ENCODE measurements at places on chromosomes 1 and 21.
A peak's percentile ranks its signal among the peaks of the same experiment; 100 is the strongest.

- no peak for DNase-seq
Observed at GRCh38 chr1:114167226-114167625, 13.6 kb upstream of the SYT6 start.

DNA sequence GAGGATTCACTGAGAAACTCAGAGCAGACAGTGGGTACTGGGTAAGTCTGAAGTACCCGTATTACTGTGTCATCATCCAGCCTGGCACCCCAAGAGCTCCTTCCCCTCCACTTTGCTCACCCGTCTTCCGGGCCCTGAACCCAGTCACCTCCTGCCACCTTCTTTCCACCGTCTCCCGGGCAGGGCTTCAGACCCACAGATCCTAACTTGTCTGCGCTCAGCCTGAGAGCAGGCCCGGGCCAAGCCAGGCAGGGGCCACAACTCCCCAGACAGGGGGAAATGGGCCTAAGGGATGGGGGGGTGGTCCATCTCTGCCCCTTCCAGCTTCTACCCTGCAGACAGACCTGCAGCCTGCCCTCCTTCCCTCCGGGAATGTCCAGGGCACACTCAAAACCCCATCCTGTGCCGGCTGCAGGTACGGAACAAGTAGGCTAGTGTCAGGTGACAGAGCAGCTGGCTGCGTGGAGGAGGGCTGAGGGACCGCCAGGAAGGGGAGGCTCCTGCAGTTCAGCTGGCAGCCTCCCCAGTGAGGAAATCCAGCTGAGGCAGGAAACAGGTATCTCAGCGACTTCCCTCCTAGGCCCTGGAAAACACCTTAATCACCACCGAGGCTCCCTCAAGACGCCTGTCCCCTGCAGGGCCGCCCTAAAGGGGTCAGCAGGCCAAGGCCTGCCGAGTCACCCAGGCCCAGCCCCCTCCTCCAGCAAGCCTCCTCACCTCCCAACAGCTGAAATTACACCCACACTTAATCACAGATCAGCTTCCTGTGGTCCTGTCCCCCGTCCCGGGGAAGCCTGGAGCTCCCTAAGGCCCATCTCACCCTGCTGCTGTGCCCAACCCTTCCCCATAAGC, 3.5 kb downstream of the HSPG2 start:
- no peak for DNase-seq

GRCh38 chr1:161718559-161719324, 2.6 kb upstream of the FCRLB start:
- no peak for DNase-seq

GRCh38 chr1:182615468-182616129, 11.4 kb upstream of the RGS16 start:
- DNase-seq: peak; percentile 78

DNA sequence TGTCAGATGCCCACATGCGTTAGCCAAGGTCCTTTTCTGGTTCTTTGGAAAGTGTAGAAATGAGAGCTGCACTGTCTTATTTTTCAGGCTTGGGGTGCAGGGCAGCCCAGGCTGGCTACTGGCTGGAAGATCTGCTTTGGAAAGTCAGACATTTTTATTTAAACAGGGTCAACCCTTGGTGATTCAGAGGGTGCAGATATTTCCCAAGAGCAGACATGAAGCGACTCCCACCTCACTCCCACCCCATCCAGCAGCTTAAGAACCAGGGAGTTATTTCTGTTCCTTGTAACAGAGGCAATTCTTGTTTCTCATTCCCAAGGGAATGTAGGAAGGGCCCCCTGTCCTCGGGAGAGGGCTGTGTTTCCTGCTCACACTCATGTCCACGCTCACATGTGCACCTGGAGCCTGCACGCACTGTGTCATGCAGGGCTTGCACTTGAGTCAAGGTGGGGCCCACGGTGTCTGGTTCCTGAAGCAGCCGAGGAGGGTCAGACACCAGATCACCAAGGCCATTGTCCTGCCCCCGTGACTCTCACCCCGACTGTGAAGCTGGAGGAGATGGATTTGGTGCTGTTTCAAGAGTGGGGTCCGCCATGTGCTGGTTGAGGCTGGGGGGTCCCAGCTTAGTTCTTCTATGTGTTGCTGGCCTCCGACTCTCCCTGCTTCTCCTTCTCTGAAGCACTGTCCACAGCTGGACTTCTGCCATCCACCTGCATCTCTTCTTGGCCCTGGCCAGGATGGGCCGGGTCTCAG, 992 bp downstream of the S100A7A start:
- no peak for DNase-seq

- no peak for DNase-seq
Observed at GRCh38 chr1:4653328-4653660, 1.1 kb upstream of the AJAP1 start.

DNA sequence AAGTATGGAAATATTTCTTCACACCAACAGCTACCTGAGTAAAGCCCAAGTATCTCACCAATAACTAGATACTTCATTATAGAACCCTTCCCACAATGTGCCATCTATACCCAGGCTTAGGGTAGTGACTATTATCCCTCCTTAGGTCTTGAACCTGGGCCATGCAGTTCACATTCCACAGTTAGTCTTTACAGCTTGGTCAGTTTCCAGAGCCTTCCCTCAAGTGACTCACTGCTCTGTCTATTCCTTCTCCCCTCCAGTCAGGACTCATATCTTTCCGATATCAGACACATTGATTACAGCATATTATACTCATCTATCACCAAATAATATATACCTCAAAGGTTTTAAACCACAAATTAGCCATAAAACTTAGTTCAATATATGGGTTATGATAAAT, 23.6 kb downstream of the VAMP4 start:
- no peak for DNase-seq

- DNase-seq: peak; percentile 37
Observed at GRCh38 chr1:211643324-211644212, 31.9 kb downstream of the NEK2 start.

DNA sequence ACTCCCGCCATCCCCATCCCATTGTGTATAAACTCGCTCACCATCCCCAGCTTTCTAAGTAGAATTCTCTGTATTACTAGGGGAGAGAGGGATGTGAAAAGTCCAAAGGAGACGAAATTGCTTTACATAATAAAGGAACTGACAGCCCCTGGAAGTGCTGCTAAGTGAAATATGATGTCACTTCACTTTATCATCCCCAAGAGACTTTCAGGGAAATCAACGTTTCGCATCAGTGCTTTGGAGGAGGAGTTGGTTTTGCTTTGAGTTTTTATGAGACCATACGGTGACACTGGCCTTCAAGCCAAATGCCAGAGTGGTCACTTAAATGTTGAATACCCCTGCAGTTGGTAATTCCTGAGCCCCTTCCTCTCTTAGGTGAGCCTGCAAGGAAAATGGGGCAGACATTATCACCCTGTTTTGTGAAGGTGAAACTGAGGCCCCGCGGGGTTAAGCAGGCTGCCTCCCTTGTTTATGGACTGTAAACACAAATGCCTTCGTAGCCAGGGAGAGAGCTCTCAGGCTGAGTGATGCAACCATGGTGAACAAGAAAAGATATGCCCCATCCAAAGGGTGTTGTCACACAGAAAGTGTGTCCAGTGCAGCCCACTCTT, 58.4 kb upstream of the KAZN start:
- no peak for DNase-seq

GRCh38 chr1:83996621-83997020, 2.3 kb downstream of the TTLL7 start:
- DNase-seq: peak; percentile 68

DNA sequence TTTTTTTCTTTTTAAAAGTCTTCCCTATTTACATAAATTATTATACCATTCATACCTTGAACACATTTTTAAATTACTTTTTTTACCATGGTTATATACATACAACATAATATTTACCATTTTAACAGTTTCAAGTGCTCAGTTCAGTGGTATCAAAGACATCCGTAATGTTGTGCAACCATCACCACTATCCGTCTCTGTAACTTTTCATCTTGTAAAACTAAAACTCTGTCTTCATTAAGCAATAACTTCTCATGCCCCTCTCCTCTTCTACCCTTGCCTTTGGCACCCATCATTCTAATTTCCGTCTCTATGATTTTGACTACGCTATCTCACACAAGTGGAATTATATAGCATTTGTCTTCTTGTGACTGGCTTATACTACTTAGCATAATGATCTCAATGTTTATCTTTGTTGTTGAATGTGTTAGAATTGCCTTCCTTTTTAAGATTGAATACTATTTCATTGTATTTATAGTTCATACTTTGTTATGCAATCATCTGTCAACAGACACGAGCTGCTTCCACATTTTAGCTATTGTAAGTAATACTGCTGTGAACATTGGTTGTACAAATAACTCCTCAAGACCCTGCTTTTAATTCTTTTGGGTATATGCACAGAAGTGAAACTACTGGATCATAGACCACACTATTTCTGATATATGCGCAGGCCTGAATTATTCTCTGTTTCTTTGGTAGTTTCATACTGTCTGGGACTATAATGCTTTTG, 689.5 kb upstream of the NCAM2 start:
- no peak for DNase-seq

- DNase-seq: peak; percentile 26
Observed at GRCh38 chr1:205440476-205441317, 15.1 kb downstream of the BLACAT1 start.

DNA sequence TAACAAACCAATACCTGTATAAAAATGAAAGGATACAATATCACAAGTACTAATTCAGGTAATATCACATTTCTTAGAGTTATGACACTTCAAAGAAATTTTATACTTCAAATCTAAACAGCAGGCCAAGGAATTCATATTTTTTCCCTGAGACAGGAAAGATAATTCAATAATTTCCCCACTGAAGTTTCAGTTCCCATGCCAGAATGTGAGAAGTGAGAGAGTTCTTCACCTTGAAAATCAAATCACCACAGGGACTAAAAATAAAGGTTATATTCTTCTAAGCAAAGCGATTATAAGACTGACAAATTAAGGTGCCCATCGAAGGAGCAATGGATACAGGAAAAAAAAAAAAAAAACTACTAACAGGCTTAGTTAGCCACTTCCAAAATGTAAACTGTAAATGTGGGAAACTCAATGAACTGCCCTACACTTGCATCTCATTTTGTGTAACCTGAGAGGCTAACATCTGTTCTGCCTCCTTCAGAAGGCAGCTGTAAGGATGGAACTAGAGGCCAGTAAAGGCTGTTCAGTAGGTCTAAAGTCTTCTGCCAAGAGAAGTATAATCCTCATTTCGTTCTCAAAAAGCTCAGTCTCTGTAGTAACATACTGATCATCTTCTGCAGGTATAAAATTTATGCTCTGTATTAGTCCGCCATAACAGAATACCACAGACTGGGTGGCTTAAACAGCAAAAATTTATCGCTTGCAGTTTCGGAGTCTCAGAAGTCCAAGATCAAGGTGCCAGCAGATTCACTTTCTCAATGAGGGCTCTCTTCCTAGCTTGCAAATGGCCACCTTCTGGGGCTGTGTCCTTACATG, 127.8 kb downstream of the RERE start:
- DNase-seq: no peak

GRCh38 chr1:20057886-20058420, 12.0 kb upstream of the PLA2G5 start:
- peak; percentile 9 for DNase-seq

GRCh38 chr1:89358287-89358893, 5.5 kb upstream of the GBP6 start:
- DNase-seq: peak; percentile 74

DNA sequence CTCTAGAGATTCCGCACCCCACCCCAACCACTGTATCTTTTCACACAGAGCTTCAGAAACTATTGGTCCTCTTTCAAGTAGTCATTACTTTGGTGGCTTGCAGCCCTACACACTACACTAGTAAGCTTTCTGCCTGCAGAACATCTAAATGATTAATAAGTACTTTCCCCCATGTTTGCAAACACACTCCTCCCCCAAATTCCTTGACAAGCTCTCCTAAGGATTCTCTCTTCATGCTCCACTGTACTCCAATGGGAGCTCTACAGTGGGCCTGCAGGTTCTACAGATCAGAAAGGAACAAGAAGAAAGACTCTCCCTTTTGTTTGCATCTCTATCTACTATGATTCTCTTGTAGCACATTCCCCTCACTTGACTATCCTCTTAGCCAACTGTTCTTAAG, 16.3 kb upstream of the NUF2 start:
- DNase-seq: no peak

- peak; percentile 22 for DNase-seq
Observed at GRCh38 chr1:163337631-163338030, 15.9 kb downstream of the NUF2 start.

DNA sequence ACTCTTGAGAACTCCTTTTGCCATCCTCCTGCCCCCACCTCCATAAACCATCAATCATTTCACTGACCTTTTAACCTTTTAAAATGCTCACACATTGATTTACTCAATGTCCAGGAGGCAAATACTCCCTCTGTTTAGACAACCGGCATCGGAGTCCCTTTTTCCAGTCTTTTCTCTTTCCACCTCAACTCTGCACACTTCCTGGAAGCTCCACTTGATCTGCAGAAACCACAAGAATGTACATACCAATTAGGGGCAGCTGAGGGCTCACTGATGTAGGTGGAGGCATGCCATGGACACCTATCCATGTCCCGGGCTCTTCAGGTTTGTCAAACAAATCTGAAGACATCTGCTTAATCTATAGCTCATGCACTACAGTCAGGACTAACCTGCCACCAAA, 5.3 kb upstream of the AMIGO1 start:
- no peak for DNase-seq

DNA sequence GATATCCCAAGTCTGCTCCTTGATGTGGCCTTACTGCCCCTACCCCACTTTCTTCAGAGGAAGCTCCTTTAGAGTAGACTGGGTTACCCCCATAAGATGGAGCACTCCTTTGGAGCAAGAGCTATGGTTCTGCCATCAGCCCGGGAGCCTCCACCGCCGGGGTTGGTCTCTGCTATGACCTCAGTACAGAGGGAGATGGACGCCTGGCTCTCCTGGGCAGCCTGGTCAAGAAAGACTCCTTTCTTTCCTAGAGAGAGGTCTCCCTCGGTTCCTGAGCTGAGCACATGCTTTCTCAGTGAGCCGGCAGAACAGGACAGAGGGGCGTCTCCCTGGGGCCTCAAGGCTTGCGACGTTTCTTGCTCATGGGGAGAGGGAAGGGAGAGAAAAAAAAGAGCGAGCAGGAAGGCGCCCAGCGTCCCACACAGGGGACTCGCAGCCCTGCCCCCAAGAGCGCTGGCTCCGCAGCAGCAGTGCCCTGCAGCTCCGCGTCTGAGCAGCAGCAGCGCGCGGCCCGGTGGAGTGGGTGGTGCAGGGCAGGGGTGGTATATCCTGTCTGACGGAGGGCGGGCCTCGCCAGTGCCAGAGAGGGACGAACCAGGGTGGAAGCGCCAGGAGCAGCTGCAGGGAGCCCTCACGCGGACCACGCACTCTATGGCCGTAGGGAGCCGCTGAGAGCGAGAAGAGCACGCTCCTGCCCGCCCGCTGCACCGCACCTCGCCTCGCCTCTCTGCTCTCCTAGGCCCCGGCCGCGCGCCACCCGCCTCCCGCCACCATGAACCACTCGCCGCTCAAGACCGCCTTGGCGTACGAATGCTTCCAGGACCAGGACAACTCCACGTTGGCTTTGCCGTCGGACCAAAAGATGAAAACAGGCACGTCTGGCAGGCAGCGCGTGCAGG, at the start of gene PKP1:
TSS of gene PKP1 (plus strand) at position 576 of the 899 bp plus-strand sequence. CDS start at position 773, 197 bp downstream.
- DNase-seq: no peak

All from astrocyte of the spinal cord (primary cell).